ENCODE measurements at places on chromosomes 11 and 22. TPM values are rescaled to one million over a fixed set of nuclear protein-coding genes. Genes with fewer than 3 reads are reported as not detected.

PRG3 gene
- total RNA-seq = not detected

MUC5AC gene
- total RNA-seq = not detected

DNA sequence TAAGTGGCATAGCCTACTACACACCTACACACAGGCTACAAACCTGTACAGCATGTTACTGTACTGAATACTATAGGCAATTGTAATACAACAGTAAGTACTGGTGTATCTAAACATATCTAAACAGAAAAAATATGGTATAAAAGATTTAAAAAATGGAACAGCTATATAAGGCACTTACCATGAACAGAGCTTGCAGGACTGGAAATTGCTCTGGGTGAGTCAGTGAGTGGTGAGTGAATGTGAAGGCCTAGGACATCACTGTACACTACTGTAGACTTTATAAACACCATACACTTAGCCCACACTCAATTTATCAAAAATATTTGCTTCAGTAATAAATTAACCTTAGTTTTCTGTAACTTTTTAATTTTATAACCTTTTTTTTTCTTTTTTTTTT is 24.7 kb downstream of the PAMR1 start:
- no peak for DNase-seq
- no peaks in the 10 kb centered on the region for H3K4me1 ChIP-seq
- no peaks in the 10 kb centered on the region for H3K27me3 ChIP-seq
- no peaks in the 10 kb centered on the region for H3K36me3 ChIP-seq

DNA sequence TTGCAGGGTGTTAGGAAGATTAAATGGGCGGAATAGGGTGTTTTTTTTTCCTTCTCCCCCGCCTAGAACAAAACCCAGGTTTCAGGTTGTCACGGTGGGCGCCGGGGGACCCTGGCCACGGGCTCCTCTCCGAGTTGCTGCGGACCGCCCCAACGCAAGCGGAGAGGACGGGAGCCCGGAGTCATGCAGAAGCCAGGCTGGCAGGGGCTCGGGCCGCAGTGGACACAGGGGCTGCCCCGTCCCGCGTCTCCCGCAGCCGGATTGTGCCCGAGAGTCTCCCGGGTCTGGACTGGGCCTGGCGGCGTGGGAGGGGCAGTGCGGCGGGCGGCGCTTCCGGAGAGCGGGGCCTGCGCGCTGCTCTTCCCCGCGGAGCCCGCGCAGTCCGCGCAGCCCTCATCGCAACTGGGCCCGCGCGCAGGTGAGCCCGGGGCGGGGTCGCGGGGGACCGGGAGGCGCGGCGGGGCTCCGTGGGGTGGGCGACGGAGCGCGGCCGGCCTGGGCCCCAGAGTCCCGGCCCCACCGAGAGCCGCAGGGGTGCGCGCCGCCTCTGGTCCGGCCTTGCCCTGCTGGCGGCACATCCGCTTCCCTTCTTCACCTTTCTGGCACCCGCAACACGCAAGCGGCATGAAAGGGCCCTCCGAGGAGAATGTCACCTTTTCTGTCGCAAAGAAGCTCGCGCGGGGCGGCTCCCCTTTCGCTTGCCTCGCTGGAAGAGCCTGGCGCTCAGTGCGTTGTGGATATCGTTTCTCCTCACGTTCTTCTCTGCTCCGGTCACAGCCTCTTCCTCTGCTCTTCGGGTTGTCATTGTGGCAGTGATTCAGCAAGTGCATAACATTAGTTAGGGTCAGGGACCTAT is at the start of gene TIRAP:
TIRAP (plus strand) TSS at position 358 of the 856 bp plus-strand sequence. CDS start 7,802 bp downstream, outside the sequence.
- DNase-seq = peak; percentile 77
- H3K27ac ChIP-seq = peak within 1 kb of the TSS; percentile 77
- peaks cover 43% of the 10 kb centered on the region for H3K4me1 ChIP-seq
- H3K4me3 ChIP-seq = peak within 1 kb of the TSS; percentile 83
- no peaks in the 10 kb centered on the region for H3K36me3 ChIP-seq

- DNase-seq = no peak
- H3K4me3 ChIP-seq = no peak overlapping the region
- no peak overlapping the region for H3K27ac ChIP-seq
- H3K4me1 ChIP-seq = peaks cover 5% of the 10 kb centered on the region
These were observed 67.1 kb upstream of the GRAMD1B start for GRCh38 chr11:123362941-123363340.

GRCh38 chr11:34104680-34105078 is 750 bp upstream of the NAT10 start:
- DNase-seq = no peak
- peak overlapping the region; percentile 86 for H3K4me3 ChIP-seq
- H3K27me3 ChIP-seq = no peaks in the 10 kb centered on the region

DNA sequence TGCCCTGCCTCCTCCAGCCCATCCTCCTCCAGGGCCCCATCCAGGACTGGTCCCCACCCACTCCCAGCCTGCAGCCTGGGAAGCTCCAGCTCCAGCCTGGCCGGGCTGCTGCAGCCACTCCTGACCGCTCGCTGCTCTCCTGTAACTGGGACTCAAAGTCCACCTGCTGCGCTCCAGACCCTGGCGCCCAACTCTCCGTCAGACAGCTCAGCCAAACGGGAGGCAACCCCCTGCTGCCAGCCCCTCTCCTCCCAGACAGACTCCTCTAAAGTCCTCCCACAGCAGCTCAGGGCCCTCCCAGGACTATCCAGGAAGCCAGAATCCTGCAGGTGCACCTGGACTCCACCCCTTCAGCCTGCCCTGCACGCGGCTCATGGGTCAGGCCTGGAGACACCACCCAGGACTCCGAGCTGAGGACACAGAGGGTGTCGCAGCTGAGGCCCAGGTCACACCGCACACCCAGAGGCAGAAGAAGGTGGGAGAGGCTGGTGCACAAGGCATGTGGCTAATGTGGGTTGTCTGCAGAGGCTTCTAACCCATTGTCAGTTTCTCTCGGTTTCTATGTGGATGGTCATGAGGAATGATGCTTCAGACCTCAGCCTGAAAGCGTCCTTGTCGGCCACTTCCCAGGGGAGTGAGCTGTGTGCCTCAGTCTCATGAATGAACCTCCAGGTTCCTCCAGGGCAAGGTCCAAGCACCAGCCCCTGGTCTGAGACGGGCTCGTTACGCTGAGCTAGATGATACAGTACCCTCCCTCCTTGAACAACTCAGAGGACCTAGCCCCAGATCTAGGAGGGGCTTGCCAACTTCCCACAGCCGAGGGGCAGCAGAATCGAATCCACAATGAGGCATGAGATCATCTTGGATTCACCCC is 1514.8 kb downstream of the TBC1D22A start:
- DNase-seq = no peak
- no peaks in the 10 kb centered on the region for H3K36me3 ChIP-seq
- no peaks in the 10 kb centered on the region for H3K4me1 ChIP-seq
- H3K4me3 ChIP-seq = no peak overlapping the region

- no peak overlapping the region for H3K27ac ChIP-seq
- no peak overlapping the region for H3K4me3 ChIP-seq
- H3K36me3 ChIP-seq = no peaks in the 10 kb centered on the region
These were observed 4.9 kb downstream of the SLC6A5 start for GRCh38 chr11:20604295-20604803.

- no peak overlapping the region for H3K27ac ChIP-seq
- no peaks in the 10 kb centered on the region for H3K36me3 ChIP-seq
- no peak for DNase-seq
- H3K27me3 ChIP-seq = no peaks in the 10 kb centered on the region
These were observed 154.2 kb downstream of the LDLRAD3 start for GRCh38 chr11:36098087-36098486.

DNA sequence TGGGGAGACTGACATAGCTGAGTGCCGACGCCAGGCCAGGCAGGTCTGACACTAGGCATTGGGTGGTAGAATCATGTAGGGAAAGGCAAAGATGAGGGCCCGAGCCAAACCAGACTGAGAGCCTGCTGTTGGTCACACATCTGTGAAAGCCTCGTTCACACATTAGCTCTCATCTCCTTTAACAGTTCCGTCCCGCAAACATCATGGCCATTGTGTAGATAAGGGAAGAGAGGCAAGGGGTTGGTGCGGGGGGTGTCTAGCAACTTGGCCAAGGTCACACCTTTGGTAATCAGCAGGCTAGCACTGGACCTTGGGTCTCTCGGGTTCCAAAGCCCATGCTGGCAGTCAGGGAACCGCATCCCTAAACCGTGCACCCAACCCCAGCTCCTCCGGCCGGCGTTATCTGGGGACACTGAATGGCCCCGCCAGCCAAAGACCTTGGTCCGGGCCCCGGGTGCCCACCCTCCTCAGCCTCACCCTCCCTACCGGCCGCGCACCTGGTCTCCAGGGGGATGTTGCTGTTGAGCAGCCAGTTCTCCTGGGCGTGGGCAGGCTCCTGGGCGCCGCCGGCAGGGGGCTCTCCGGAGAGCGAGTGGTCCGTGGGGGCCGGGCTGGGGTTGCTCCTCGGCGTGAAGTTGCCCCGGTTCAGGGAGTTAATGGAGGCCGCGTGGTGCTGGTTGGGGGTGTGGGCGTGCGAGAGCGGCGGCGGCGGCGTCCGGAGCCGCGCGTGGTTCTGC is 328.3 kb upstream of the NARS2 start:
- no peaks in the 10 kb centered on the region for H3K27me3 ChIP-seq
- no peaks in the 10 kb centered on the region for H3K36me3 ChIP-seq
- DNase-seq = no peak
- H3K4me1 ChIP-seq = no peaks in the 10 kb centered on the region

DNA sequence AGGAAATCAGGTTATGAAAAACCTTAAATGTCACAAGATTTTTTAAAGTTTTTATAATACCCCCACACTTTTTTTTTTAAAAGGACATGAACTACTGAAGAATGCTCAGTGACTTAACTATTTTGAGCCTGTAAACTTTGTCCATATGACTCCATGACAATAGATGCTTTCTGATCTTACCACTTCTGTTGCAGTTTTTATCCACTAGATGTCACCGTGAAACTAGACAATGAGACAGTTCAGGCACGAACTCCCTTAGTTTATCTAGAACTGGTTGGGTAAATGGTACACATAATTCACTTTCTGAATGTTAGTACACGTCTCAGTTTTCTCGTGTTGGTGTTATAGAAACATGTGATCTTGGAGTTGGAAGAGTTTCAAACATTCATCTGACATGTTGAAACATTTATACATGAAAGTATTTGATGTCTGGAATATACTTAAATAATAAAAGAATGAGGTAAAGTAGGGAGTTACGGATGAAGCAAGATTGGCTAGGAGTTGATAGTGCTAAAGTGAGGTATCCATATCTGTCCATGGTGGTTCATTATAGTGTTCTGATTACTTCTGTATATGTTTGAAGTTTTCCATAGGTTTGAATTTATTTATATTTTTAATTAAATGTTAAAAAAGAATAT is 8.1 kb downstream of the CCDC15 start:
- no peaks in the 10 kb centered on the region for H3K36me3 ChIP-seq
- no peak overlapping the region for H3K27ac ChIP-seq
- no peaks in the 10 kb centered on the region for H3K27me3 ChIP-seq
- peak; percentile 65 for DNase-seq
- no peak overlapping the region for H3K4me3 ChIP-seq

GRCh38 chr11:13223112-13223511 is 54.5 kb upstream of the BMAL1 start:
- H3K27me3 ChIP-seq = no peaks in the 10 kb centered on the region
- no peaks in the 10 kb centered on the region for H3K4me1 ChIP-seq
- DNase-seq = no peak

DNA sequence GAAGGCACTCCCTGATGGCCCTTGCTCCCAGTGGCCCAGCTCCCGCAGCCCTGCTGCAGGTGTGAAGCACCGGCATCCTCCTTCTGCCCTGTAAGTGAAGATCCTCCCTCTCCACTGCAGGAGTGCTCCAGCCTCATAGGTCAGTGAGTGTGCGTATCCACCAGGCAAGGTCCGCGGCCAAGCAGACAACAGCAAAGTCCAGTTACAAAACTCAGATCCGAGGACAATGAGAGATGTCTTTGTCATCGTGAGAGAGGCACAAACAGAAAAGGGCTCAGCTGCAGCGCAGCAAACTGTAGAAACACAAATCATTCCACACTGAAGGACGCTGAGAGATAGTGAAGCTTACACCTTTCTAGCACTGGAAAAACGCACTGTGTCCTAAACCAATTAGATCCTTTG is 46.1 kb downstream of the MYH9 start:
- H3K36me3 ChIP-seq = peaks cover 79% of the 10 kb centered on the region
- DNase-seq = no peak
- peaks cover 100% of the 10 kb centered on the region for H3K4me1 ChIP-seq

DNA sequence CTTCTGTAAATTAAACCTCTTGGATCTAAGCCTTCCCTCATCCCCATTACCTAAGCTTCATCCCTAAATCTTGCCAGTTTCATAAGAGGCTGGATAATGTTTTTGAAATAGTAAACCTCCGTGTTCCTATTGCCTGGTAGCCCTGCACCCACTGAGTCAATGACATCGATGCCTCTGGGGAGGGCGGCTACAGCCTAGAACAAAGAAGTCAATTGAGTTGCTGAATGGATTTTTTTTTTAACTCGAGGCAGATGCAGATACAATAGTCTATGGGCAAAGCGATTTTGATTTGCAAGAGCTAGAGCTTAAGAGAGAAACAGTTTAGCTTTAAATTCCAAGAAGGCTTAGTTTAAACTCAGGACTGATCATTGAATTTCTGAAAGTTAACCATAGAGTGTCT is 121.3 kb downstream of the NECTIN1 start:
- H3K27me3 ChIP-seq = no peaks in the 10 kb centered on the region
- H3K4me1 ChIP-seq = no peaks in the 10 kb centered on the region
- H3K4me3 ChIP-seq = no peak overlapping the region
- H3K36me3 ChIP-seq = no peaks in the 10 kb centered on the region
- H3K27ac ChIP-seq = no peak overlapping the region

DNA sequence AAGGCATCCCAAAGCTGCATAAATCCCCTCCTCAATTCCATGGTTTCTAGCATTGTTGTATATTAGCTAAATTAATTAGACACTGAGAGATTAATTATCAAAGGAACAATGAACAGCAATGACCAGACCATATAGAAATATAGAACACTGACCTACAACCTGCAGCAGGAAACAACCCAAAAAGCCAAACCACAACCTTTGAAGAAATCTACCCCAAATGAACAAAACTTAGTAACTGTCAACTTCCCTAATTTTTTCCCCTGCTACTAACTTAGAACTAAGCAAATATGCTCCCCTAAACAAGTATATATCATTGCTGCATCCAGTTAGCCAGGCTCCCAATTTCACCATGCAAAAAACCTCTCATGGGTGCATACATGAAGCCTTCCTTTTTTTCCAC is 268.0 kb upstream of the ANO3 start:
- DNase-seq = no peak
- H3K4me3 ChIP-seq = no peak overlapping the region
- H3K27ac ChIP-seq = no peak overlapping the region
- no peaks in the 10 kb centered on the region for H3K36me3 ChIP-seq
- no peaks in the 10 kb centered on the region for H3K27me3 ChIP-seq
